Esophagus mucosa (tissue), 1 donor: ENCODE measurements at places on chromosomes 6 and 20.

- ATAC-seq: no peak
Measured at GRCh38 chr6:16733085-16733484, 28.2 kb downstream of the ATXN1 start.

GRCh38 chr20:39829256-39829655, 859.8 kb downstream of the MAFB start:
- ATAC-seq: no peak

GRCh38 chr6:26197933-26198721, 110.9 kb downstream of the HFE start:
- ATAC-seq: no peak

DNA sequence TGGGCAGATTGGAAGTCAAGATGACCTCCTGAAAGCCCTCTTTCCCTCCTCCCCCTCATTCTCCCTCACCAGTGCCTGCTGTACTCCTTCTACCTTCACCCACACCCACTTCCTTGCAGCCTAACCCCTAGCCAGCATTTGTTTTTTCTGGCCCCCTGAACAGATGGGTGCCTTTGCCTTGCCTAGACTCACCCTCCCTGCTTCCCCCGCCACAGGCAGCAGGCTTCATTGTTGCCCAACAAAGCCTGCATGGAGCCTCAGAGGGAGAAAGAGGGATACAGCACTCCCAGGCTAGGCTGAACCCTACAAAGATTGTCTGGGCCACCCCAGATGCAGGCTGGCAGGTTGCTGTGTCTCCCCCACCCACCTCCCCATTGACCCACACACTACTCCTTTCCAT, 2.7 kb downstream of the MOCS1 start:
- ATAC-seq: no peak

DNA sequence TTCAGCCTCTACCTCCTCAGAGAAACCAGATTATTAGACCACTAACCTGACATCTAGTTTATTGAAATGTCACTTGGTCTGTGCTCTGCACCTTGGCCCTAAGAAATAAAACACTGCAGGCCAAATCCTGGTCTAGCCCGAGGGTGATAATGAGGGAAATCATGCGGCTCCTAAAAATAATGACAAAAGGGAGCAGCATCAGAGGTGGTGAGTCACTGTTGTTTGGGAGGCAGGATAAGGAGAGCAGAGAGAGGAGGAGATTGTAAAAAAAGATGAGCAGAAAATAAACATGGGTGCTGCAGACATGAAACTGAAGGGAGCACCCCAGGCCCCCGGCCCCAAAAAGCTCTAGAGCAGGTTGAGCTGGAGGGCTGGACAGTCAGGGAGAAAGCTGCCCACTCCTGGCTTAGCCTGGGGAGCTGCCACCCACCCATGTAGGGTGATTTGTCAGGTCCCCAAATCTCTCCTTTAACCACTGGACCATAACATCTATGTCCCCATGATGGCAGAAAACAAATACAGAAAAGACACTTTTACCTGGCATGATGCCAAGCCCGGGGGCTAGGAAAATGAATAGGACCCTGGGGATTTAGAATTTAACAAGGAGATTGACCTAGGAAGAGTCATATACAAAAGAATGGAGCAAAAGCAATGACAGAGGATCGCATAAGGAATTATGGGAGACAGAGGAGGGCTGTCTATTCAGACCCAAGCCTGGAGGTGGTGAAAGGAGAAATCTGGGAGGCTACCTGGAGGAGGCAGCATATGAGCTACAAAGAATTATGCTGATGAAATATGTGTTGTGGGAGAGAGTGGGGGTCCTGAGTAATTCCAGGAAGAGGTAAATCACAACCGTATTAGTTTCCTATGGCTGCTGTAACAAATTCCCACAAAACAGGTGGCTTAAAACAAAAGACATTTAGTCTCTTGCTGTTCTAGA, 103.7 kb downstream of the SNAP25 start:
- ATAC-seq: no peak
